ENCODE measurements at places on chromosomes 11 and 22. TPM values are rescaled to one million over a fixed set of nuclear protein-coding genes. Genes with fewer than 3 reads are reported as not detected.

The PGA5 gene
- not detected for total RNA-seq

The CBLIF gene
- not detected for total RNA-seq

DNA sequence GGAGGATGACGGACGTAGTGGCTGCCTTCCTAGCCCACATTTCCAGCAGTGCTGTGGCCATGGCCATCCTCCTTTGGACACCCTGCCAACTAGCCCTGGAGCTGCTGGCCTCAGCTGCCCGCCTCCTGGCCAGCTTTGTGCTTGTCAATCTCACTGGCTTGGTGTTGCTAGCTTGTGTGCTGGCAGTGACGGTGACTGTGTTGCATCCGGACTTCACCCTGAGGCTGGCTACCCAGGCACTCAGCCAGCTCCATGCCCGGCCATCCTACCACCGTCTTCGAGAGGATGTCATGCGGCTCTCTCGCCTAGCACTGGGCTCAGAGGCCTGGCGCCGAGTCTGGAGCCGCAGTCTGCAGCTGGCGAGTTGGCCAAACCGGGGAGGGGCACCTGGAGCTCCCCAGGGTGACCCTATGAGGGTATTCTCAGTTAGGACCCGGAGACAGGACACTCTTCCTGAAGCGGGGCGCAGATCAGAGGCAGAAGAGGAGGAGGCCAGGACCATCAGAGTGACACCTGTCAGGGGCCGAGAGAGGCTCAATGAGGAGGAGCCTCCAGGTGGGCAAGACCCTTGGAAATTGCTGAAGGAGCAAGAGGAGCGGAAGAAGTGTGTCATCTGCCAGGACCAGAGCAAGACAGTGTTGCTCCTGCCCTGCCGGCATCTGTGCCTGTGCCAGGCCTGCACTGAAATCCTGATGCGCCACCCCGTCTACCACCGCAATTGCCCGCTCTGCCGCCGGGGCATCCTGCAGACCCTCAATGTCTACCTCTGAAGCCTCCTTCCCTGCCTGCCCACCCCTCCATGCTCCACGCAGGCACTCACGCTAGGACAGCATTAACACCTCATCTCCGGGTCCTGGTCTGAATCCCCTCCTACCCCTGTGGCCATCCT lies 1.6 kb downstream of the RNF26 start:
- no peak for DNase-seq

DNA sequence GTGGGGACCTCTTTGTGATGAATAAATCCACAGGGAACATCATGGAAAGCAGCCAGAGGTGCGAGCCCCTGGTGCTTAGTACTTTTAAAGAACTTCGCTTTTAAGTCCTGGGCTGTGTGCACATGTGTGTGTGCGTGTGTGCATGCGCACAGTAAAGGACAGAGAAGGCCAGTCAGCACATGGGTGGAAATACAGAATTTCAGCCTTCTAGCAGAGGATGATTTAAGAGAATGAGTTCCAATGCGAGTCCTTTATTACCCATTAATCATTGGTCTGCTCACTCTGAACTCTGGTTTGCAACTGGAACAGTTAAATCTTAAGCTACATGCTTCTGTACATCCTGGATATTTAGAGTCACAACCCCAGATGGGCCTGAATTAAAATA lies 18.9 kb downstream of the TEAD1 start:
- DNase-seq: no peak

DNA sequence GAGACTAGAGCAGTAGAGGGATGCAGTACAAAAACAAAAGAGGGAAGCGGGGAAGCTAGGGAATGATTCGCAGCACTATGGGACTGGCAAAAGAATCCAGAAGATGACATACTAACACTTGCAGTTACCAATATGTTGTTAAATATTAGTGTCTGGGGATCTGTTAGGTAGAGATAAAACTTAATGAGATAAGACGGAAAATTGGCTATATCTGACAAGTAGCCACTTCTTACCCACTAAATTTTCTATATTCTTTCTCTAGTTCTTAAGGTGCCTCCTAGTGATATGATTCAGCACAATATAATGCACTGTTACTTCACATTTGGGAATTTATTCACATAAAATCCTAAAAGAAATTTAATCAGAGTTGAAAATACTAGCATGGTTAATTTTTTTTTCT lies 30.8 kb downstream of the CCDC90B start:
- no peak for DNase-seq

DNA sequence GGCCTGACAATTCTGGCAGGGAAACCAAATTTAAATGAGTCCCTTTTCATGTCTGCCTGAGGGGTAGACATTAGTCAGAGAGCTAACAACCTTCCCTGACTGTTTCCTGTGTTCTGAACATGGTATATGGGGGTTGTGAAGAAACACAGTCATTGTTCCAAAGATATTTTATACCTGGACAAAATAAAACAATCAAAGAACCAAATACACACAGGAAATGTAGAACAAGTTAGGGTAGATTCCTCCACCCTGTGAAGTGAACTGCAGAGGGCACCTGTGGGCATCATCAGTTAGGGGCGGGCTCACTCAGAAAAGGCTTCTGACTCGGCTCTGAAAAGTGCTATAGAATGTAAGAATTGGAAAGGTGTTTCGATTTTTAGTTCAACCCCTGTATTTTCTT lies 231.9 kb upstream of the CADM1 start:
- no peak for DNase-seq

GRCh38 chr22:20256551-20257211 lies 11.4 kb downstream of the RTN4R start:
- no peak for DNase-seq

All from hematopoietic multipotent progenitor cell (in vitro differentiated cells).